ENCODE measurements at places on chromosomes 3 and 15.

GRCh38 chr3:73080216-73080966, 18.9 kb downstream of the EBLN2 start:
- DNase-seq, result no peak

DNA sequence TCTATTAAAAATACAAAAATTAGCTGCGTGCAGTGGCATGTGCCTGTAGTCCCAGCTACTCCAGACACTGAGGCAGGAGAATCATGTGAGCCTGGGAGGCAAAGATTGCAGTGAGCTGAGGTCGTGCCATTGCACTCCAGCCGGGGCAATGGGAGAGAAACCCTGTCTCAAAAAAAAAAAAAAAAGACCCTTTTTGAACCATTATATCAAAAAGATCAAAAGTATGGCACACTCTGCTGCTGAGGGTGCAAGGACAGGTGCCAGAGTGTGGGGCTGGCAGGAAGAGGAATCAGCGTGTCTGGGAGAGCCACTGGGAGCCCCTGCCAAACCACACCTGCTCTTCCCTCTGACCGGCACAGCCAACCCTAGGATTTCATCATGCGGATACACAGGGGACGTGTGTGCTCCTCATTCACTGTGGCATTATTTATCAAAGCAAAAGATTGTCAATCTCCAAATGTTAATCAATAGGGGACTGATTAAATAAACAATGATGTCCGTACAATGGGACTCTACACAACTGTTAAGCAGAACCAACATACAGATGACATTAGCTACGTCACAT, 147.3 kb upstream of the TLE3 start:
- DNase-seq, result no peak

GRCh38 chr15:57184502-57184901, 191.8 kb upstream of the CGNL1 start:
- DNase-seq, result no peak

DNA sequence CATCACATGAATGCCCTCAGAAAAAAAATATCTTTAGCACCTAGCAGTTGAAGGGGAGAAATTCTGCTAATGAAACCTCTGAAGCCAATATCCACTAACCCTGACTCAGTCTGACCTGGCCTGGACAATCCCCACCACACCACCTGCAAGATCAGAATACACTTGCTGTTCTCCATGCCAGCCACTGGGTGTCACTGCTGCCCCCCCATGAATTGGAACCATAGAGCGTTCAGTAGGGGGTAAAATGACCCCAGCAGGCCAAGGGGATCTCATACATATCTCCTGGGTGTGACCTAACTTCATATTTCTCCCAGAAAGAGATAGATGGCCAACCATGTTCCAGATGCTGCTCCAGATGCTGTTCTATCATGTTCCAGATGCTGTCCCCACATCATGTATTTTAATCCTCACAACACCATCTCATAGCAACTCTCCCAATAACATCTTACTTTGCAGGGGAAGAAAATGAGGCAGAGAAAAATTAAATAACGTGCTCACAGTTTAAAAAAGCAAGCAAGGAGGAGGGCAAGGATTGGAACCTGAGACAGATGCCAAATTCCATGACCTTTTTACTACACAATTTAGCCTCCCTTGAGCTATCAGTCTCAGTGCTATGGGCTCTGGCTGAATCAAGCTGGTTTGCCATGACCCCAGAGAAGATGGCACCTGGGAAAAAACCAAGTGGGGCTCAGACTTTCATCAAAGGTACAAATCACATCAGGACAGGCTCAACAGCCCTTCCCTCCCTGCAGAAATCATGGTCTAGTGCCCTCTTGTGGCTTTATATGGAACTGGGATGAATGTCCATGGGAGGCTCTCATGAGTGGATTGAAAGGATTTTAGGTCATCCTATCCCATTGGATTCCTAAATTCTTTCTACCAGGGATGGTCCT, 12.4 kb downstream of the NTRK3 start:
- DNase-seq, result peak; percentile 5

GRCh38 chr15:78453447-78453846, 15.4 kb downstream of the IREB2 start:
- no peak for DNase-seq

GRCh38 chr15:26943866-26944265, 27.1 kb upstream of the GABRG3 start:
- DNase-seq, result no peak
